ENCODE measurements at places on chromosomes 12 and 14.

- DNase-seq, result no peak
Measured at GRCh38 chr12:73362666-73363065, 1090.5 kb downstream of the TRHDE start.

DNA sequence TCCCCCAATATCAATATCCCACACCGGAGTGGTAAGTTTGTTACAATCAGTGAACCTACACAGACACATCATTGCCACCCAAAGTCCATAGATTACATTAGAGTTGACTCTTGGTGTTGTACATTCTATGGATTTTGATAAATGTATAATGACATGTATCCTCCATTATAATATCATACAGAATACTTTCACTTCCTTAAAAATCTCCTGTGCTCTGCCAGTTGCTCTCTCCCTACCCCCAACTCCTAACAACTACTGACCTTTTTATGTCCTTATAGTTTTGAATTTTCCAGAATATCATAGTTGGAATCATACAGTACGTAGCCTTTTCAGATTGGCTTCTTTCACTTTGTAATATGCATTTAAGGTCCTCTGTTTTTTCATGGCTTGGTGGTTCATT lies 48.4 kb downstream of the SLC4A8 start:
- no peak for DNase-seq

DNA sequence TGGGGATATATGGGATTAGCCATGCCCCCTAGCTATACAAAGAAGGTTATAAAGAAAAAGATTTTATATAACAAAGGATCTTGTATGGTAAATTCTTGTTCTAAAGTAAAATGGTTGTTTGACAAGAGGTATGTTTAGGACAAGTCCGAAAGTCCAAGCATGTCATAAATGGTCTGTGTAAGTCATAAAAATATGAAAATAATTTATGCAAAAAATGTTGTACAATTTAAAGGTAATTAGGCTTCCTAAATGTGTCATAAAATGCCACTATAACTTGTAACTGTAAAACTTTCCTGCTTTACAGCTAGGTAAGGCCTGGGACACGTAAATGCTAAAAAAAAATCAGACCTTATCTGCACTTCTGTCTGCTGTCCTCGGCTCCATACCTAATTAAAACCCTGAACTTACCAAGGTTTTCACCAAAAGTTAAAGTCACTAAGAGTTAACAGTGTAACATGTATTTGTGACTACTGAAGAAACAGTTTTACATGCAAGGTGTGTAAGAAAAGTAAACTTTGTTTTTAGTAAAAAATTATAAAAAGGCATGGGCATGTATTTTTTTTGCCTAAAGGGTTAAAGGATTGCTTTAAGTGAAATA lies 110.0 kb upstream of the RESF1 start:
- no peak for DNase-seq

DNA sequence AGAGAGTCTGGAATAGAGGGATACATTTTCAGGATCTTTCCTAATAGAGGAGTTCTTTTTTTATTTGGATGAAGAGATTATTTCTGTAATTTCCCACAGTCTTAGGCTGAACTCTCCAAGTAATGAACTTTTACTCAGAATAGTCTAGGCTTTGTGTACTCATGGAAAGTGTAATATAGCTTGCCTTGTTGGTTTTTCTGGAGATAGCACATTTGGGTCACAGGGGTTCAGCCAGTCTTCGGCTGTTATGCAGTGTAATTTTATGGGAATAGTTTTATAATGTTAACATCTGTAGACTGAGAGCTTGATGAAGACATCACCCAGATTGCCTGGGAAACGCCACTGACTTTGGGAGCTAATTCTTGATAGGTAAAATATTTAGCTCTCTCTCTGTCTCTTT lies 450.8 kb downstream of the RAD51B start:
- DNase-seq, result no peak

GRCh38 chr14:77039285-77040058 lies 11.0 kb upstream of the IRF2BPL start:
- DNase-seq, result no peak

GRCh38 chr14:98945611-98946570 lies 326.1 kb downstream of the BCL11B start:
- DNase-seq, result no peak

GRCh38 chr12:64006211-64006825 lies 161.8 kb downstream of the SRGAP1 start:
- DNase-seq, result no peak

GRCh38 chr14:89440986-89441909 lies 24.2 kb upstream of the FOXN3 start:
- no peak for DNase-seq

- no peak for DNase-seq
Measured at GRCh38 chr14:65664436-65664835, 251.9 kb downstream of the FUT8 start.

GRCh38 chr14:60736494-60736893 lies 1.9 kb downstream of the MNAT1 start:
- no peak for DNase-seq

DNA sequence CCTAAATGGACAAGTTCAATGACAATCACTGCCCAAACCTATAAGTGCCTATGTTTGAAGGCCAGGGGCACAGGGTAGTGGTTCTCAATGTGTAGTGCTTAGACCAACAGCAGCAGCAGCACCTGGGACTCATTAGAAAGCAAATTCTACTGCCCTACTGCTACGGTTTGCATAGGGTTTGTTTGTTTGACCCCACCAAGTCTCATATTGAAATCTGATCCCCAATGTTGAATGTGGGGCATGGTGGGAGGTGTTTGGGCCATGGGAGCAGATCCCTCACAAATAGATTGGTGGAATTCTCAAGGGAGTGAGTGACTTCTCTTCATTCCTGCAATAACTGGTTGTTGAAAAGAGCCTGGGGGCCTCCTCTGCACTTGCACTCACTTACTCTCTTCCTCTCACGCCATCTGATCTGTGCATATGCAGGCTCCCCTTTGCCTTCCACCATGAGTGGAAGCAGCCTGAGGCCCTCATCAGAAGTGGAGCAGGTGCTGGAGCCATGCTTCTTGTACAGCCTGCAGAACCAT lies 39.5 kb downstream of the PPM1H start:
- no peak for DNase-seq

DNA sequence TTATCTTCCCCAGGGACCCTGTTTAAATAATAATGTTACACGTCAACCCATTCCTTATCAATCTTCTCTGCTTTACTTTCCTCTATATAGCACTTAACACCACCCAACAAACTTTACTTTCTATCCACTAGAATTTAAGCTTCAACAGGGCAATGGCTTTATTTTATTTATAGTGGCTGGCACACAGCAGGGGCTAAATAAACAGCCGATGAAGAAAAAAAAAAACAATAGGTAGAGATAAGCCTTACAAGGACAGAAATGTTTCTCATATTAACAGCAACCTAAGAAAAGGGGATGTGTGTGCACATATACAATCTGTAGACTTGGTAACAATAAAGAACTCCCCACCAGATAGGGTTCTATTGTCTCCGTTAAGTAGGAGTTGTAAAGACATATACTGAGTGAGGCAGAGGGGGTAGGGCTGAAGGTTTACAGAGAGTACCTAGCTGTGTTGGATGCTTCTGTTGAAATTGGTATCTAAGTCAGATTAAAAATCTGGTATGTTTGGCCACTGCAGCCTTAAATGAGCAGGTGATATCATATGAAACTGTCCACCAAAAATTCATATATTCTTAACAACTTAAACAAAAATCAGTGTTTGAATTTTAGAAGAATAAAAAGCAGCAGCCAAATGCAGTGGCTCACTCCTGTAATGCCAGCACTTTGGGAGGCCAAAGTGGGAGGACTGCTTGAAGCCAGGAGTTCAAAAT lies 24.7 kb upstream of the AP4S1 start:
- no peak for DNase-seq

- DNase-seq, result no peak
Measured at GRCh38 chr14:100132903-100133510, 26.4 kb downstream of the DEGS2 start.

DNA sequence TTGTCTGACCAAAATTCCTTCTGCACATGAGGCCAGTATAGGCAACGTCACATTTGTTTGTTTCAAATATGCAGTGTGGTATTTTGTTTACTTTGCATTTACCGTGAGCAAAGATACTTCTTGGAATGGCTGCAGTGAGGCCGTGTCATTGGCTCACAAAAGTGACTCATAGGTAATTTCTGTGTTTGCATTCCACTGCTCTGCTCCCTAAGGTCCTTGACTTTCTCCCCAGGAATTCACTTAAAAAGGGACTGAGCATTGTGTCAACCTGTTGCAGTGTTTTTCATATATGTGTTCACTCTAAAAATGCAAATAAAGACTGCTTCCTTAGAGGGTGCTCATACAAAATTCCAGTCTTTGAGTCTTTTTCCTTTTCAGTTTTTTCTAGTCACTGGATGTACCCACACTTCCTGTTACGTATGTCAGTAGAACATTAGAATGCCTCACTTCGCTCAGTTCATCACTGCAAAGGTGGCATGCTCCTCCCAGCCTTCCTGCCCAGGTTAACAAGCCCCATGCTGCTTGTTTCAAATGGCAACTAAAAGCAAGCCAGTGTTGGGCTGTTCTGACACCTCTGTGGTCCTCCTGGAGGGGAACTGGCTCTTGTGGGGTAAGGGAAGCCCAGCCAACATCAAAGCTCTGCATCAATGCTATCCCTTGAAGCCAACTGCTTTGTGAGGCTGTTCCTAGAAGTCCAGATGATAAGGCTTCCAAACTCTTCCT lies 9.1 kb downstream of the C12orf76 start:
- DNase-seq, result no peak

DNA sequence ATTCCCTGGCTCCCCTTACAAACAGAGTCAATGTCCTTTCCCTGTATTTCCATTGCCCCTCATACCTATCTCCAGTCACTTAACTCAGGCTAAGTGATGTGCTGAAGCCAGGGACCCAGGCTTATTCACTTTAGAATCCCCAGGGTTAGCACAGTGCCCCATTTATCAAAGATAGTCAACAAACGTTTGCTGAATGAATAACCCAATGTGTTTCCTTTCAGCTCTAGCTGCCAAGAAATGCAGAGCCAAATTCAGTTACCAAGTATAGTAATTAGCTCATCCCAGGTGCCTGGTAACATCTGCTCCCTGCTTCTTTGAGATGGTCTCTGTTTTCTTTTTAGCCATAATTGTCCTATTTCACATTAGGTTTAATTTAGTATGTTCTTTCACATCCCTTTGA lies 189.5 kb downstream of the PHLDA1 start:
- DNase-seq, result no peak

- no peak for DNase-seq
Measured at GRCh38 chr12:50633955-50634354, 129.2 kb downstream of the DIP2B start.

DNA sequence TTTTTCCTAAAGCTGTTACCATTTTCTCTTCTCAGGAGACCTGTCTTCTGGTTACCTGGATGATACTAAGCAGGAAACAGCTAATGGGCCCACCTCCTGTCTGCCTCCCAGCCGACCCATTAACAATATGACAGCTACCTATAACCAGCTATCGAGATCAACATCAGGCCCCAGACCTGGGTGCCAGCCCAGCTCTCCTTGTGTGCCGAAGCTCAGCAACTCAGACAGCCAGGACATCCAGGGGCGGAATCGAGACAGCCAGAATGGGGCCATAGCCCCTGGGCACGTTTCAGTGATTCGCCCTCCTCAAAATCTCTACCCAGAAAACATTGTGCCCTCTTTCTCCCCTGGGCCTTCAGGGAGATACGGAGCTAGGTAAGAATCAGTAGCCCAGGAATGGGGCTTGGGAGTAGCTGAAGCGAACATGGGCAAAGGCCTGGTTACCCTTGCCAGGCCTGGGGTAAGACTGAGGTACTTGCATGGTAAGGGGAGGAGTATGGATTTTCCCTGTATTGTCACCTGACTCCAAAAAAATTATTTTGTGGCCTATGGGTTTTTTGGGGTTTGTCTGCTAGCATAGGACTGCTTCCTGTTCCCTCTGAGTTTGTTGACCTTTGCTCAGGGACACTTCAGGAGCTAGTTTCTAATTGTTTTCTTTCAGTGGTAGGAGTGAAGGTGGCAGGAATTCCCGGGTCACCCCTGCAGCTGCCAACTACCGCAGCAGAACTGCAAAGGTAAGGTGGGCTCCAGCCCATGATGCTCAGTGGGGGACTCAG lies 26.6 kb downstream of the TRAFD1 start:
- DNase-seq, result no peak
